ENCODE measurements at places on chromosomes 12 and 14.

DNA sequence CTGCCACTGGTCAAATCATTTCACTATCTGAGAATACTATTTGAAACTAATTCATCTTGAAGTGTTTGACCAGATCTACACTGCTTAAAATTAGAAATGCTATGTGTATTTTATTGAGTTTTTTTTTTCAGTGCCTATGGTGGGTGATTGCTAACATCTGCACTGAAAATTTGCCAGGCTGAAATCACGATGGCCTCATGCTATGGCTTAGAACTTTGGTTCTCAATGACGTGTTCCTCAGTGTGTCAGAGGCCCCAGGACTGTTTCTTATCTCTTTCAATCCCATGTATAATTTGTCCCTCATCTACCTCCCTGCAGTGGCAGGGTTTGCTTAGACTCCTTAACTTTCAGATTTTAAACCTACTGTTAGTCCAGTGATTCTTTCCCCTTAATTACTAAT, 36.2 kb upstream of the NKX2-8 start:
- no peak for DNase-seq

DNA sequence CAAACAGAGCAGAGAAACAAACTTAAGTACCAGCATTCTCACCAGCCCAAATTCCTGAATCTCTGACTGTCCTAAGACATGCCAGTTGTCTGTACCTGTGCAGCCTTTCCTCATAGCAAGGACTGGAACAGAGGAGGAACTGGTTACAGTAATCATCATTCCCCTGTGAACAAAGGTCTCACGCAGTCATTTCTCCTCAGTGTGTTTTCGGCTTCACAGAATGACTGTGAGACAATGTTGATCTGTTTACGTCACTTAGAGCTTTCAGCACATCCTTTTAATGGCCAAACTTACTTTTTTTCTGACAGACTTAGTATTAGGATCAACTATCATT, 169.0 kb downstream of the FBXL14 start:
- no peak for DNase-seq

DNA sequence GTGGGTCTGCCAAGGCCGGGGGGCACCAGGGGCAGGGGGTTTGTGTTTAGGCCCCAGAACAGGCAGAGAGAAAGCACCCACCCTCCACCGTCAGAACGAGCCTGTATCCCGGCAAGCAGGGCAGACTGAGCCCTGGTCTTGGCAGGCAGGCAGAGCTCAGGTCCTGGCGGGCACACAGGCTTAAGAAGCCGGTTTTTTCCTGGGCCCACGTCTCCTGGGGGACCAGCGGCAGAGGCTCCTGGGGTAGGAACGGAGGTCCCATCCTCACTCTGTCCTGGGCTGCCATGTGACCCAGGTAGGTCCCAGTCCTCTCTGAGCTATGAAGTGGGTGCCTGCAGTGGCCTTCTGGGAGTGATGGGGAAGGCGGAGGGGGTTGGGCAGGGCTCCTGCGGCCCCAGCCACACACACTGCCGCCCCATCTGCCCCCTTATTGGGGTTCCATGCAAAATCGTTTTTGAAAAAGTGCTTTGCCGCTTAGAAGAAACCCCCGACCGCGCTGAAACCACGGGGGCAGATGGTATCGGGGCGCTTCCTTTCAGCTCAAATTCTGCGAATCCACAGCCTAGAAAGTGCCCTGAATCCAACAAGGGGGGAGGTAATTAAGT, 24.2 kb downstream of the SH2B3 start:
- no peak for DNase-seq

DNA sequence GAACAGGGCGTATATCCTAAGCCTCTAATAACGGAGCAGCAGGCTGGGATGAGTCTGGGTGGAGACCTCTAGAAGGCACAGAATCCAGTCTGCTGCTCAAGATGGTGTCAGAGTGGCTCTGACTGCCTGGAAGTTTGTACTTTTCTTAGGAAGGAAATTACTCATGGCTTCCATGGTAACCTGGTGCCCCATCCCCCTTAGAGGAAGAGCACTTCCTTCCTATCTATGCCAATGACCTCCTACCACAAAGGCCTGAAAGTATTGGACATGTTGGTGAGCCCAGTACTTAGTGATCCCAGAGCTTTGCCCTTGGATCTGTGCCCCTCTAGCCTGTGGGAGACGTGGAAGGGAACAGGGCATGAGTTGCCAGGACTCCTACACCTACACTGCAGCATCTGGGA, 1.5 kb downstream of the BATF start:
- DNase-seq, result no peak

GRCh38 chr12:103697971-103698751, 111.1 kb downstream of the STAB2 start:
- DNase-seq, result no peak

DNA sequence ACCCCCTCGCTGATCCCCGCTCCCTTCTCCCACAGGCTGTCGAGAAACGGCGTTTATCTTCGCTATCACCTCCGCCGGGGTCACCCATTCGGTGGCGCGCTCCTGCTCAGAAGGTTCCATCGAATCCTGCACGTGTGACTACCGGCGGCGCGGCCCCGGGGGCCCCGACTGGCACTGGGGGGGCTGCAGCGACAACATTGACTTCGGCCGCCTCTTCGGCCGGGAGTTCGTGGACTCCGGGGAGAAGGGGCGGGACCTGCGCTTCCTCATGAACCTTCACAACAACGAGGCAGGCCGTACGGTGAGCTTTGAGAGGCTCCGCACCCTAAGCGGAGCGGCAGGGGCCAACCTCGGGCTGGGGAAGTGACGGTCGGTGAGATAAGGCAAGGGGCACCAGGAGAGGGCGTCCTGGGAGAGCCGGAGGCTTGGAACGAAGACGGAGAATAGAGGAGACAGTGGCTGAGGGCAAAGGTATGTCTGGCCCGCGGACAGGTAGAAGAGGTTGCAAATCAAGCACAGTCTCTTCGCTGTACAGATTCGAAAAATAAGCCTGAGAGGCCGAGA, 2.3 kb downstream of the WNT1 start:
- peak; percentile 28 for DNase-seq
